ENCODE measurements at places on chromosomes 2 and 18.

- no peak for DNase-seq
Observed at GRCh38 chr18:63261029-63261428, 58.5 kb downstream of the BCL2 start.

DNA sequence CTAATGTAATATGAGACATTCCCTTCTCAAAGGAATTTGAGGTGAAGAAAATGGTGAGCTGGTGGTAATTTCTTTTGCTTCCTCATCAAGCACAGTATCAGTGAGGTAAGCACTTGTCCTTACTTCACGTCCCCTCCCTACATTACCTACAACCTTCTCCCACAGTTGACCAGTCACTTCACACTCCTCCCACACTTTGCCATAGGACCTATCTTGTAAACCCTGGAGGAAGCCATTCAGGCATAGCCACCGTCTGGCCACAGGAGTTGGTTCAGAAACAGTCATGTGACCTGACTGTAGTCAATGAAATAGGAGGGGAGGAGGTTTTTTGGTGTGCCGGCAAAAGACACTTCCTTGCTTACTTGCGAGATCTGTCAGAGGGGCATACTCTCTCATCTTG, 12.1 kb downstream of the ACOXL start:
- DNase-seq, result no peak

DNA sequence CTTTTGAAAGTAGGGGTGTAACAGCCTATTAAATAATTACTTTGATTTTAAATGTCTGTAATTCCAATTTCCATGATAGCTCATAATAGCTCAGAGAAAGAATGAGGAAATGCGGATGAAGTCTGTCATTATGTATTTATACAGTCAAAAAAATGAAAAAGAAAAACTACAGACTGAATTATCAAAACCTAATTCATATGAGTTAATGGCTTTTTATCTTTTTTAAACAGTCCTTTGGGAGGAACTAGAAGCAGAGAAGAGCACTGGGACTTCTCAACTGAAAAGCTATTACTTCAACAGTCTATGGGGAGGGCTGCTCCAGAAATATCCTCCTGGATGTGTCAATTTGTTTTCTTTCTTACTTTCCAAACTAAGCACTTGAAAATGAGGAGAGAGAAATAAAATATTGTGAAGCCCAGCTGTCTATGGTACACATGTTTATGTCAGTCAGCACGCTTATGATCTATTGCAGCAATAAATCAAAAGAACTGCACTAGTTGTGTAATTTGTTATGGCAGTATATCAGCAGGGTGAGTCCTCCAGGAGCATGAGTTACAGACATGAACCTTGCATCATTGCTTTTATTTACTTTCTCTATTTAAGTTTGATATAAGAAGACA, 1550.2 kb downstream of the LRP1B start:
- no peak for DNase-seq

DNA sequence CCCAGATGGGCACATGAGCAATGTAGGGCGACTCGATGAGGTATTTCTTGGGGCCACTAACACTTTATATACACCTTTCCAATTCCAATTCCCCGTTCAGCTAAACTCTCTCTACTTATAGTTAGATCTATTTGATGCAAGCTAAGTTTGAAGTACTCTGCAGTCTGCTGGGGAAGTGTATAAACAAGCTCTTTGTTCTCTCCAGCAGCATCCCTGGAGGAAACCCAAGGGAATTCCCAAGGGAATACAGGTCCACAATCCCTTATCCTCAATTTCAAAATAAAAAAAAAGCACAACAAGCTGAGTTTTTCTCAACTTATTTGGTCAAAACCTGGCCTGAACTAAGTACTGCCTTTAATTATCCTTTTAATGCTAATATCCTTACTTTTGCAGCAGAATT, 433.3 kb downstream of the NBAS start:
- no peak for DNase-seq

DNA sequence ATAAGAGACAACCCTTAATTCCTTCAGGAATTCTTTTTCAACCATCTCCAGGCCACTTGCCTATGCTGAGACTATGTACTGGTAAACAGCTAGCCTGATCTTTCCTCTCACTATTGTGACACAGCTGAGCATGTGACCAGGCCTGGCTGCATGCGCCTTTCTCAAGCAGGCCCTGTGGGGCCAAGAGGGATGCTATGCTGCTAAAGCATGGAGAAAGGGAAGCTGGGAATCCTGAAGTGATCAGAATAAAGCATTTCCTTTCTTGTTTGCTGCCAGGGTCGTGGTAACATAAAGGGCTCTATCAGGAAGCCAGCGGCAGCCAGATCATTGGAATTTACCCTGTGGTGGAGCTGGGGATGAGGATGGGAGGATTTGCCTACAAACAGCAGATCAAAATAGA, 29.8 kb upstream of the LCLAT1 start:
- no peak for DNase-seq

DNA sequence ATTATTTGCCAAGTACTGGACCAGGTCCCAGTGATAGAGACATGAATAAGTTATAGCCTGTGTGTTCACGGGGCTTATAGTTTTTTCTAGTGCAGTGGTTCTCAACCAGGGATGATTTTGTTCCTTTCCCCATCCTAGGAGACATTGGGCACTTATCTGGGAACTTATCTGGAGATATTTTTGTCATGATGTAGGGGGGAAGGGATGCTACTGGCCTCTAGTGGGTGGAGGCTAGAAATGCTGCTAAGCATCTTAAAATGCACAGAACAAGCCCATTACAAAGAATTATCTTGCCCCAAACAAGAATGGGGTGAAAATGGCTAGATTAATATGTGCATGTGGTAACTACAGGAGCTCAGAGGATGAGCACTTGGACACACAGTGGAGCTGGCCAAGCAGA, 75.2 kb downstream of the KLHL29 start:
- DNase-seq, result peak; percentile 53

GRCh38 chr2:153077311-153077710, 358.9 kb downstream of the ARL6IP6 start:
- DNase-seq, result no peak

GRCh38 chr2:201139836-201140604, 24.1 kb downstream of the CFLAR start:
- no peak for DNase-seq

GRCh38 chr2:64447317-64448040, 6.5 kb upstream of the LGALSL start:
- no peak for DNase-seq

DNA sequence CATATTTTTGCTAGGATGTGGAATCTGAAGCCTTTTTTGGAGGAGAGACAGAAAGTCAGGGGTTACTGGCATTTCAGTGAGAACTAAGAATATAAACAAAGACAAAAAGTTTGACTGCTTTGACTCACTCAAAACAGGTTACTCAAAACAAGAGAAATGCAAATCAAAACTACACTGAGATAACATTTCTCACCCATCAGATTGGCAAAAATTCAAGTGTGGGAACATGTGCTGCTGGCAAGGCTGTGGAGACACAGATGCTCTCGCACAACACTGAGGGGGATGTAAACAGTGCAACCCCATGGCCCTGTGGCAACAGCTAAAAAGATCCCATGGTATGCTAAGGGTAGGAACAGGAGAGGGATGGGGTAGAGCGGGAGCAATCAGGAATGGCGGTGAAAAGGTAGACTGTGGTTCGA, 86.6 kb downstream of the DTNB start:
- DNase-seq, result peak; percentile 23

DNA sequence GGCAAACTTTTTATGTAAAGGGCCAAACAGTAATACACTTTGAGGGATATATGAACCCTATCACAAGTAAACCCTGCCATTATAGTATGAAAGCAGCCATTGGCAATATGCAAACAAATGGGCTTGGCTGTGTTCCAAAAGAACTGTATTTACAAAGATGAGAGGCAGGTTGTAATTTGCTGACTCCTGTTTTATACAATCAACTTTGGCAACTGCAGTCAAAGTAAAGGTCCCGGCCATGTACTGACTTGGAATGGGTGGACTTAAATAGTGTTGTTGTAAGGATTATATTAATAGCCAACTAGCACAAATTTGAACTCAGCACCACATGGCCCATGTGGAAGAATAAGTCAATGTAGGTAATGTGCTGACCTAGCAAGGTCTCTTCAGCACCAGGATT, 223.4 kb downstream of the WDPCP start:
- no peak for DNase-seq

GRCh38 chr18:58670404-58671110, 708 bp upstream of the MALT1 start:
- DNase-seq, result no peak

- peak; percentile 24 for DNase-seq
Observed at GRCh38 chr18:73545472-73545871, 602.2 kb downstream of the FBXO15 start.

DNA sequence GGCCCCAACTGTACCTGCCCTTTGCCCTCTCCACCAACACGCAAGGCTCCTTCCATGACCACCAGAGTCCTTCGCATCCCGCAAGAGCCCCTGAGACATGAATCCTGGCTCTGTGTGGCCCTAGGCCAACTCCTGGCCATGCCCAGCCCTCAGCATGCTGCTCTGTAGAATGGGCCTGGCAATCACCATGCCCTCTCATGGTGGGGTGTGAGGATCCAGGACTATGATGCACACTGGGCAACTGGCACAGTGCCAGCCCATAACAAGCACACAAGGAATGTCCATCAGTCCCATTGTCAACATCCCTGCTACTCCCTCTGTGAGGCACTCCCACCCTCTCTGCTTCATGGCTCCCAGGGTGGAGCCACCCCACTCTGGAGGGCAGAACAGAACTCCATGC, 44.7 kb downstream of the FER1L5 start:
- no peak for DNase-seq

GRCh38 chr2:200221055-200221955, 85.2 kb upstream of the SPATS2L start:
- no peak for DNase-seq

DNA sequence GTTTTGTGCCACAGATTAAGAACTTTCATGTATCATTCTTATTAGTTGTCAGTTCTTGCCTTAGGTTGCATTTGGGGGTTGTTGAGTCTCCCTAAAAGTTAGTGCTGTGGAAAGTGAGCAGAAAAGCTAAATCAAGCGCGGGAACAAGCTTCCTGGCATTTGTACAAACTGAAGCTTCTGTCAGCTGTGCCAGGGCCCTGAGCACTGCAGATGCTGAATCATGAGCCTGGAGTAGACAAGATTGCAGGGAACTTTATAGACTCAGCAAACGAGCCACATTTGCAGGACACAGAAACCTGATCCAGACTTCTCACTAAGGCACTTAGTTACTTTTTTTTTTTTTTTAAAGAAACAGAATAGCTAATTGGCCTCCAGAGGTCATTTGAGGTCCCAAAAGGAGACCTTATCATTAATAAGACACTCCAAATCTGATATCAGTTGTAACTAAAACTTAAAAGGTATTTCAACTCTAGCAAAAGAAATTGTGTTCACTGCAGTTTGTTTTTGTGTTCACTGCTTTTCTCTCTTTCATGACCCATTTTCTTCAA, 88.7 kb downstream of the ADAM23 start:
- peak; percentile 29 for DNase-seq

DNA sequence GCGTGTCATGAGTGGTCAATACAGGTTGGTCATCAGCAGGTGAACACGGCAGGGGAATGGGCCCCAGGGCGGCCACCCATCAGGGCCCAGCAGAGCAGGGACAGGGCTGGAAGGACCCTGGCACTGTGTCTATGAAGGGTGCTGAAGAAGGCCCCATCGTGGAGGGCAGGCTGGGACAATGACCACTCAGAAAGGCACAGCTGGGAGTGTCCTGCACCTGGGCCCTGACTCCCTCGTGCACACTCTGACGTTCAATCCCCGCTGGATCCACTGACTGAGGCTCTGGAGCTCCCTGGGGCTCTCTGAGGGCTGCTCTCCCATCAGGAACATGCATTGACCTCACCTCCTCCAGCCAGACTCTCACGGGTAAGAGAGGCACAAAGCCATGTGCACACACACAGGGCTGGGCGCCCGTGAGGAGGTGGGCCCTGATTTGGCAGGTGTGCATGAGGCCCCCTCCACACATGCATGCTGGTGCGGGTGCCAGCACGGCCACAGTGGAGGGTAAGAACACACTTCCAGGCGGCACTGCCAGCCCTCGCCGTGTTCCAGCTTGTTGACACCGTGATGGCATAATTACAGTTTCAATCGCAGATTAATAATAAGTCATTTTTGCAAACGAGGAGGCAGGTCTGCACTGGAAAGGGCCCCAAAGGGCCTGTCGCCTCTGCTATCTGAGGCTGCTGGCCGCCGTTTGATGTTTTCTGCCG, 58.5 kb downstream of the SMAD7 start:
- DNase-seq, result no peak

- DNase-seq, result no peak
Observed at GRCh38 chr2:108244667-108245414, 5.1 kb downstream of the SULT1C3 start.

- DNase-seq, result no peak
Observed at GRCh38 chr2:162041485-162041884, 32.5 kb downstream of the DPP4 start.

GRCh38 chr2:160232905-160233475, 32.9 kb upstream of the ITGB6 start:
- DNase-seq, result no peak

- DNase-seq, result no peak
Observed at GRCh38 chr2:39512941-39513340, 75.9 kb upstream of the MAP4K3 start.

DNA sequence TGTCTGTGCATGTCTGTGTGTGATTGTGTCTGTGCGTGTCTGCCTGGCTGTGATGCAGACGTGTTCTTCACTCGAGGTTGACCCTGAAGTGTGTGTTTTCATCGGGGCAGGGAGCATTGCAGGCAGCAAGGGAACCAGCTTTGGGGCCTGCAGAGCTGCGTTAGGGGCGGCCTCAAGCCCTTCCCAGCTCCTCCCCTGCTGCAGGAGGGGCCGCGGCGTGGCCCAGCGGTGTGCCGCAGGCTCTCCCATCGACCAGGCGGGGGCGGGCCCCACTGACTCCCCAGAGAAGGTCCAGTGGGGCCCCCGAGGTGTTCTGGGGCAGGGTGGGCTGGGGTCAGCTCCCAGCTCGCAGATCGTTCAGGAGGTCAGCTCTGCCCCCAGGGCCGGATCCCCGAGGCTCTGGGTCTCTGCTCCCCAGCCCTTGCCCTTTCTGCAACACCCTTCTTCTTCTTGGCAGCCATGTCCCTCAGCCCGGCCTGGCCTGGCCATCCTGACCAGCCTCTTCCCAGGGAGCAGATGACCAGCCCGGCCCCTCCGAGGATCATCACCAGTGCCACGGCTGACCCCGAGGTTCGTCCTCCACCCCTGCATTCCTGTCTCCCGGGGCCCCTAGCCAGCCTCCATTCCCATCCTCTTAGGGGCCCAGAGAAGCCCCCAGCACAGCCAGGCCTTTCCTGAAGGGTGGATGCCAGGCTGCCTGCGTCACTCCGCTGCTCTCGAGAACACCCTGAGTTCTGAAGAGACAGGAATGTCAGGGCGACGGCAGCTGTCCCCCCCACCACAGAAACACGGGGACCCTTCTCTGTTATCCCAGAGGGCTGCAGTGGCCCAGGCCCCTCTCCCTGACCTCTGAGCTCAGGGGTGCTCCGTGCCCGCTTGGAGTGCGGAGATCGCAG, 11.1 kb upstream of the KLHL30 start:
- DNase-seq, result peak; percentile 54

GRCh38 chr2:88195246-88195645, 25.1 kb downstream of the THNSL2 start:
- DNase-seq, result no peak

DNA sequence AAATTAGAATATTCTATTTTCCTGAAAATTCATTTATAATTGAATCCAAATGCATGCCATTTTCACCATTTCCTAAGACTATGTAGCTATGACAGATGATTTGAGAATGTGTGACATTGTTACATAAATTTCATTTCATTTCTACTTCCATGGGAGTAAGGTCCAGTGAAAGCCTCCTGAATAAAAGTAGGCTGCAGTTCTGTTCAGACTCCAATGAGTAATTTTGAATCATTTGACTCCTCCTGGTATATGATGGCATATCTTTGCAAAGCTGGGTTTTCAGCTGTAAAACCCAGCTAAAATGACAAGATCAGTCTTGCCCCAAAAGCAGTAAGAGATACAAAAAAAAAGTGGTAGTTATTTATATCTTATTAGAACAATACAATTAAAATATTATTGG, 101.0 kb upstream of the DNAJC10 start:
- DNase-seq, result no peak

Data from foreskin fibroblast (primary cell).